Renal cortex interstitium (tissue), 15 donors: ENCODE measurements at places on chromosomes 7 and 10. TPM values are rescaled to one million over a fixed set of nuclear protein-coding genes. Genes with fewer than 3 reads are reported as not detected.
A peak's percentile ranks its signal among the peaks of the same experiment; 100 is the strongest.

DNA sequence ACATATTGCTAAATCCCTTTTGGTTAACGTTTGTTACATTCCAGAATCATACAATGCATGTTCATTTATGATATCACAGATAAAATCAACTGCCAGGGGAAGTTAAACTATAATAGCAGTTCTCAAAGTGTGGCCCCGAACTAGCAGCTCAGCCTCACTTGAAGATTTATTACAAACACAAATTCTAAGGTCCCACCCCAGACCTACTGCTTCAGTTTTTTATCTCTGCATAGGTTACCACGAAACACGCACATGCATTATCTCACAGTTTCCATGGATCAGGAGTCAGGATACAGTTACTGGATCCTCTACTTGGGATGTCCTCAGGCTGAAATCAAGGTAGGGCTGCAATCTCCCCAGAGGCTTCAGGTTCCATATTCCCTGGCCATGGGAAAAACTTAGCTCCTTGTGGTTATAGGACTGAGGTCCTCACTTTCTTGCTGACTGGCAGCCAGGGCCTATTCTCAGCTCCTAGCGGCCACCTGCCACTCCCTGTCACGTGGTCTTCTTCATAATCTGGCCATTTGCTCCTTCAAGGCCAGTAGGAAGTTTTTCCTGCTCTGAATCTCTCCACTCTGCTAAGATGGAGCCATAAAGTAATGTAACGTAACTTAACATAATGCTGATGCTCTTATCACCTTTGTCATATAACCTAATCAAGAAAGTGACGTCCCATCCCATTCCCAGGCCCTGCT lies 50.5 kb upstream of the YAE1 start:
- no peak for DNase-seq

DNA sequence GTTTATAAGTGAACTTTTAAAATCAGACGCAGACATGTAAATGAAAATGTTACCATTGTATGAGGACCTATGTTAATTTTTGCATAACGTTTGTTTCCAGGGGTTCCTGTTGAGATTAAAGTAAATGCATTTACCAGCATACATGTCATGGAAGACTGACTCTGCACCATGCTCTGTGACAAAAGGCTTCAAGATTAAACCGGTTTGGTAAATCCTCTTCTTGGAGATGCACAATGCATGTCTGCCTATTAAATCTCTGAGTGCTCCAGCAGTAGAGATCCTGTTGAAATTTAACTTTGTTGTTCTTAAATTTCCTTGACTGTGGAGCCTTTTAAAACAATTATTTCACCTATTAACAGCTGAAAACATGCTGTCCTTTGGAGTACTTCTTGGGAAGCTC lies 36.5 kb upstream of the JAZF1 start:
- no peak for DNase-seq

GRCh38 chr7:23467806-23468525 lies 2.3 kb downstream of the IGF2BP3 start:
- peak; percentile 22 for DNase-seq

- DNase-seq = peak; percentile 41
Measured at GRCh38 chr7:105691082-105691679, 109.9 kb upstream of the EFCAB10 start.

The DRGX gene
- 0.09 TPM for polyA plus RNA-seq
